ENCODE measurements at places on chromosomes 3 and 15.

DNA sequence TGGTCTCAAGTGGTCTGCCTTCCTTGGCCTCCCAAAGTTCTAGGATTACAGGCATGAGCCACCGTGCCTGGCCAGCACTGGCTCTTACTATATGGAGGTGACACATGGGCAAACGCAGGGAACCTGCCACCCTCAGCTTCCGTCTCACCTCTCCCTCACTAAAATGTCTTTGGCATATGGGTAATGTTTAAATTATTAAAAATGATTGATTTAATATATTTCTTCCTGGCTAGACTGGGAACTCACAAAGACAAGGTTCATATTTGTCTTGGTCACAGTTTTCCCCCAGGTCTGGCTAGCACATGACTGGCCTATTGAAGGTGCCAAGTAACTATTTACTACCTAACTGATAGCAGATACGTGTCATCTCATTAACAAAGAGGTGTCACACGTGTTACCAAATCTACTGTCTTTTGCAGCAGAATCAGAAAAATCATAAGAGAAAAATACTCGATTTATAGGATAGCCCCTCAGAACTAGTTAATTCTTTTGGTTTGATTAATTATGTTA is 48.2 kb downstream of the SYNM start:
- no peak for DNase-seq

DNA sequence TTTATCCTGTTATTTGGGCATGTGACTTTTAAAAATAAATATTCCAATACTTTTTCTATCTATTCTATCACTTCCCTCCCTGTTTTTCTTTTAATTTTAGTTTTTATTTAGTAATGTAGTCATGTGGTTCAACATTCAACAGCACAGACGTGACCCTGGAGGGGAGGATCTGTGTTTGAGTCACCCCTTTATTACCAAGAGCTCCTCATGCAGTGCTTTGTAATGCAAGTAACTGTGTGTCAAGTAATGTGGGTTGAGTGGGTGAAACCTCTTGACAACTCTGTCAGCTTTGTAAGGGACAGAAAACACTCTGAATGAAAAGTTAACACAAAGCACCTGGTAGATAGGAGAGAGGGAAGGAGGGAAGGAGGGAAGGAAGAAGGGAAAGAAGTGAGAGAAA is 89.7 kb upstream of the FGF12 start:
- DNase-seq = peak; percentile 73

GRCh38 chr3:73086071-73086494 is 24.6 kb downstream of the EBLN2 start:
- DNase-seq = peak; percentile 20

- peak; percentile 57 for DNase-seq
These were observed 30.2 kb downstream of the KCNAB1 start for GRCh38 chr3:156150434-156151066.

DNA sequence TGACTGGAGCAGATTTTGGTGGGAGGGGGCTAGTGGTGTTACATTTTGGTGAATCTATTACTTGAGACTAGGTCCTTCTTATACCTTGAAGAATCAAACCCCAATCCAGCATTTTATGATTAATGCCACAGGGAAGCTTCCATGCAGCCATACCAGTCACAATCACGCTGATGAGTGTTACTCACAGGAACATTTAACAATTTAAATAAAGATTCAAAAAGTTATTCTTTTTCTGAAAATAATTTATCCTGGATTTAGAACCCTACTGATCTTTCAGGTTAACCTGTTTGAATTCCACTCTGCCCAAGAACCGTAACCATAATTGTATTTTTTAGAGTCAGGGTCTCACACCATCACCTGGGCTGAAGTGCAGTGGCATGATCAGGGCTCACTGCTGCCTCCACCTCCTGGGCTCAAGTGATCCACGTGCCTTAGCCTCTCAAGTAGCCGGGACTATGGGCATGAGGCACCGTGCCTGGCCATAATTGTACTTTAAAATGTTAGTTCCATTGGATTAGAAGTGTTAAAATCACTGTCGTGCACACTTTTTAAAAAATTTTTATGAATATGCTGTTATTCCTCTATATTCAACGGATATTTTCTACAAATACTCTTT is 929 bp upstream of the MTMR10 start:
- peak; percentile 31 for DNase-seq

DNA sequence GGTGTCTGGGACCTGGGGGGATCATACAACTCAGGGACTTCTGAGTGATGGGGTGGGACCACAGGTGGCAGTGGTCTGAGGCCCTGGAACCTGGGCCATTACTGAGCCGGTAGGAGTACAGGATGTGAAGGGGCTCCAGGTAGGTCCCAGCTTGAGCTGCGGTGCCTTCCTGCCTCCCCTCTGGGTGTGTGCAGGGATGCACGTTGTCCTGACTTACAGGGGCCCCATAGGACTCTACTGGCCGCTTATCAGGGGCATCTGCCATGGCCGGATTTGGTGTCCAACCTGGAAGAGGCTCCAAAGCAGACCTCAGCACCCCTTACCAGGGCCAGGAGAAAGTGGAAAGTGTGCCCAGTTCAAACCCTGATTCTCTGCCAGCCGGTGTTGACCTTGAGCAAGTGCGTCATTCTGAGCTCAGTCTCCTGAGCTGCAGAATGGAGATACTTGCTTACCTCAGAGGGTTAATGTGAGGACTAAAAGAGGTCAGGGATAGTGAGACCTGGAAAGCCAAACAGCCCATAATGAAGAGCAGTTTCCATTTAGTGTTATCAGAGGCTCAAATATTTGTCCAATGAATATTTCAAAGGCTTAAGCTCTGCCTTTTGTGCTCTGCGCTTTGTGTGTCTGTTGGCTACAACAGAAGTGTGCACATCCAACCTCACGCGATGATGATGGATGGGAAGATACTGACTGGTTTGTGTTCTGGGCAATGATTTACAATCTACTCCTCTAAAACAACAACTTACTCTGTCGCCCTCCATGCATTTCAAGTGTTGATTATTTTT is 35.4 kb upstream of the ESYT3 start:
- DNase-seq = no peak

- peak; percentile 97 for DNase-seq
These were observed 37.6 kb downstream of the TRA2B start for GRCh38 chr3:185900228-185900627.

DNA sequence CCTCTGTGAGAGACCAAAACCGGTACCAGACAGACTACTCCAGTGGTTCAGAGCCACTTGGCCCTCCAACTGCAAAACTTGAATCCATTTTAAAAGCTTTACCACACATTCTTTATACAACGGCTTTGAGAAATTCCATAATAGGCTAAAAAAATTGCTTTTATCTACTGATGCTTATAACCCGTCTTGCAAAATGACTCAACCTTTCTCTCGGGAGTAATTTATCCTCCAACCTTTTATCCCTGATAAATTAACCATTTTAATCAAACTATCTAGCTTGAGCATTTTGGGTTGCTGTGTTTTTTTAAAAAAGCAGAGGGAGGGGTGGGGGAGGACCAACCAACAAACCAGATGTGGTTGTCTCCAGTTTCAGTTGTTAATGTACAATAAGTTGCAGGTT is 275.7 kb upstream of the LRTM1 start:
- DNase-seq = no peak

DNA sequence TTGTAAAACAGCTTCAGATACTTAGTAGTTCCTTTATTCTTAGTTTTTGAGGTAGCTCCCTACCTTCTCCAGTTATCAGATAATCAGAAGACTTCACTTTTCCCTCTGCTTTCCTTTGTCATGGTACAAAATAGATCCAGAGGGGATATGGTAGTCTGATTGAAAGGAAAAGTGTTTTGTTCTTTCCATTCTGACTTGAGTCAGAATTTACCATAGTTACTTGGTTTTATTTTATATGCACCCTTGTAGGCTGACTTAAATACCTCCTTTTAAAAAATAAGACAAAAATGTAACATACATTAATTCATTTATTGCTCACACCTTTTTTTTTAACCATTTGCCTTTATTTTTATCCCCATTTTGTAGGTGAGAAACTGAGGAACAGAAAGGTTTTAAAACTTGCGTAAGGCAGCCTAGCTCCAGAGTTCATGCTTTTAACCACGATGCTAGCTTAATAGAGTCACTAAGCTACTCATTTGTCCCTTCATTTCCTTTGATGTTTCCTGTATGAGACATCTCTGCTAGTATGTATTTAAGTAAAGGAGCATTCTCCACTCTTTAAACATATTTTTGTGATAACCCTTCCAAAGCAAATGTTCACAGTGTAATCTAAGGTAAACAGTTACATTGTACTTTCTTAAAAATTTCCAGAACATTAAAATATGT is 187.5 kb downstream of the KLHL25 start:
- peak; percentile 62 for DNase-seq

All from renal cortical epithelial cell (primary cell).